Omental fat pad (tissue), 4 donors: ENCODE measurements at places on chromosomes 3 and 15. TPM values are rescaled to one million over a fixed set of nuclear protein-coding genes. Genes with fewer than 3 reads are reported as not detected.

The AEN gene
- 7.6 TPM for total RNA-seq

The ADAM10 gene
- 51.6 TPM for total RNA-seq

The SUCNR1 gene
- total RNA-seq: 2.6 TPM

The IL17RE gene
- total RNA-seq: 11.8 TPM

The TGM5 gene
- total RNA-seq: 0.28 TPM

The DUOX1 gene
- total RNA-seq: 6.9 TPM

The SLC51A gene
- not detected for total RNA-seq

DNA sequence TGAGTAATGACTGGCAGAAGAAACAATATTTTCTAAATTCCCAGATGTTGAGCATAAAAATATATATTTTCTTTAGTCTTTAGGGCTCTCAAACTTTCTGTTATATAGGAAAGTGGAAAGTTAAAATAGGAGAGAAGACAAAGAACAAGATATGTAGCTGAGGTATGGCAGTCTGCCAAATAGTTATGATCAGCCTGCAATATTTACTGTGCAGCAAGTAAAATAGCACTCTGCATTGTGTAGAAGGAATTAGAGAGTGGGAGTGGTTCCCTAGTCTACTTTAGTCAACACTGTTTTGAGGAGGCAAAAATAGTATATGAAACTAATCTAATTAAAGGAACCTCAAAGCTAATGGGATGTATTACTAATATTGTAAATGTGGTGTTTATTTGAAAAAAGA, 978.1 kb upstream of the ALCAM start:
- no peak for DNase-seq

GRCh38 chr3:57815036-57815435, 58.9 kb downstream of the SLMAP start:
- no peak for DNase-seq

GRCh38 chr15:65401611-65402240, 21.0 kb downstream of the IGDCC4 start:
- DNase-seq: no peak

DNA sequence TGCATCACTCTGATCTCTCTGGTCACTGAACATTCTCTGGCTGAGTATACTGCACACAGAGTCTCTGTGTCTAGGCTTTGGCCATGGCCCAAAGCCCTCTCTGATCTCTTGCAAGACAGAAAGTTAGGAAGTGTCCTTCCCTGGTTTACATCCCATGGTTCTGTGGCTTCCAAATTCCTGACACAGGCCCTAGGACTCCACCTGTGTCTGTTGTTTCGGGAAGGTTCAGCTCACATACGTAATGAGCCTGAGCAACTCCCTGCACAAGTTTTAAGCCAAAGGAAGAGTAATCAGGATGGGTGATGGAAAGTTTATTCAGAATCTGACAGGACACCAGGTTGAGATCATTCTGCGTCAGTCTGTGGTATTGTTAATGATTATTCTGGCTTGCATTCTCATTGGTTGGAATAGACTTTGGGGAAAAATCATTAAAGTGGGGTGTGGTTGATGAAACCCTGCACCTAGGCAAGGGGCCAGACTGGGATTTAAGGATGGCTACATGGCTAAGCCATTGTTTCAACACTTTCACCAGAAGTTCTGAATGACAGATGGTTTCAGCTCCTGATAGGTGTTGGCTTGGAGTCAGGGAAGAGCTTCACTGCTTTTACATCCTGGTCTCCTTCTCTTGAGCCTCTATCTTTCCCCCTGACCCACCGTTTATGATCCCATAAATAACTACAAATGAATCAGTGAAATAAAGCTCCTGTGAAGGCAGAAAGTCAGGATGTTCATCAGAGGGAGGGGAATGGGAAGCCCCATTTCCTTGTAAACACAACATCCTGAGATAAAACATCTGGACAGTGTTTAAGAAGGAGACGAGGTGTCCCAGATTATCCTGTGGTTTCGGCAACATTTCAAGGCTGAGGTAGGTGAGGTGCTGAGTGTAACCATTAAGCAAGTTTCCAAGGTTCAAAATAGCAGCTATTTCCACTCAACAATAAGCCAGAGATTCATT, 14.1 kb downstream of the LCMT2 start:
- no peak for DNase-seq

- DNase-seq: no peak
These were observed 654 bp downstream of the RUBCN start for GRCh38 chr3:197736010-197736490.

DNA sequence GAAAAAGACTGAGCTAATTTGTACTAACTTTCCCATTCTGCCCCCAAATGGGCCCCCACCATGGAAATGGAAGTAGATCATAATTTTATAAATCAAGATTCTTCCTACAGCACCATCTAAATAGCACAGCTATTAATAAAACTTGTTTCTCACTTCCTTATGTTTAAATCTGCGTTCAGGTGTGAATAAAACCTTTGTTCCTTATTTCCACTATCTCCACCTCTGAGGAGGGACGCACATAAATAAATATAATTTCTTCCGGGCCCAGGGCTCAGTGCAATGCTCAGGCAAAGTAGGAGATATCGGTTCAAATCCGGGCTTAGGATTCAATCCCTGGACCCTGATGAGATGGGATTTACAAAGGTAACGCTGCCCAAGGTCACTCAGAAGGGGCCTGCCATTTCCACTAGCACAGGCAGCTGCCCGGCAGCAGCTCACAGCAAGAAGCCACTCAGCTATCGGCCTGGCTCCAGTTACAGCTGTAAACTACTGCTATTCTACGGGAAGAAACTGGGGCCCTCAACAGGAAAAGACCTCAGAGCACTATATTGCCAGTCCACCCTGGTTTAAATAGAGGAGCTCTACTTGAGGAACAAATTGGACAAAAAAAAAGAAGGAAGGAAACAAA, 52.5 kb downstream of the FOXP1 start:
- no peak for DNase-seq

DNA sequence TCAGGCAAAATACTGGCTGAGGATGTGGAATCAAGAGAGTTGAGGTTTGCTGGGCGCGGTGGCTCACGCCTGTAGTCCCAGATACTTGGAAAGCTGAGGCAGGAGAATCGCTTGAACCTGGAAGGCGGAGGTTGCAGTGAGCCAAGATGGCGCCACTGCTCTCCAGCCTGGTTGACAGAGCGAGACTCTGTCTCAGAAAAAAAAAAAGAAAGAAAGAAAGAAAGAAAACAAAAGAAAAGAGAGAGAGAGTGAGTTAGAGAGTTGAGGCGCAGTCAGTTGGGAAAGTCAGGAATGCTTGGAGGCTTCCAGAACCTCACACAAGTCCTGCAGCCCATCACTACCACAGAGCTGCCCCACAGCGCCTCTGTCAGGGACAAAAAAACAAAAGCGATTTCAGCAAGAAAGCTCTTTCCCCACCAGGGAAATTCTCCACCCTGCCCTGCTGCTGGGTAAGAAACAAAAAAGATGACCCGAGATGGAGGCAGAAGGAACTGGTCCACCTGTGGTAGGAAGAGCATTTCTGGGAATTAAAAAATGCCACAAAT, 13.8 kb downstream of the HDC start:
- no peak for DNase-seq

DNA sequence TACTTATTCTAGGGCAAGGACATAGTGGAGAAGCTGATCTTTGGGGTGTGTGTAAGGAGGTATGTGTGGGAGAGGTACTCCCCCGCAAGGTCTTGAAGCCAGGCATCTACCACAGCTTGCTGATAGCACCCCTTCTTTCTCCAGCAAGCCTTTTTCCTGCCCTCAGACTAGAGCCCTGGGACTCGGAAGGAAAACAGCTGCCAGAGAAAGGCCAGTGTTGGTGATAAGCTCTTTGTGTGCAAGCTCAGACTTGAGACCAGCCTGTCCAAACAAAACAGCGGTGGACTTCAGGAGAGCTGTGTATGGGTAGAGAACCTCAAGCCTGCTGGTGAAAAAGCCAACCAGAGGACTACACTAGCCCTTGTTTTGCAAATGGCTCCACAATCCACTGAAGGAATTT, 1028.6 kb downstream of the MCTP2 start:
- DNase-seq: no peak

DNA sequence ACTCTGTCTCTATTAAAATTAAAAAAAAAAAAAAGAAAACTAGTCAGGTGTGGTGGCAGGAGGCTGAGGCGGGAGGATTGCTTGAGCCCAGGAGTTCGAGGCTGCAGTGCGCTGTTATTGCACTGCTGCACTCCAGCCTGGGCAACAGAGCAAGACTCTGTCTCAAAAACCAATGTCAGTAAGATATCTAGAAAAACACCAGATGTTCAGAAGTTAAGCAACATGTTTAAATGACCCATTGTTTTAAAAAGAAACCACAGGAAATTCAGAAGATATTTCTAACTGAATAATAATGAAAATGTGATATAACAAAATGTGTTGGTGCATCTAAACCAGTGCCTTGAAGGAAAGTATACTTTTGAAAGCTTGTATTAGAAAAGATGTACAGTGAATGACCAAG, 203.4 kb upstream of the CGNL1 start:
- DNase-seq: no peak

- no peak for DNase-seq
These were observed 122.2 kb downstream of the ANXA2 start for GRCh38 chr15:60275624-60276023.

- DNase-seq: no peak
These were observed 381.2 kb upstream of the WNT5A start for GRCh38 chr3:55868347-55868746.

GRCh38 chr3:57787867-57788623, 31.9 kb downstream of the SLMAP start:
- no peak for DNase-seq

- DNase-seq: no peak
These were observed 61.9 kb upstream of the RASGRP1 start for GRCh38 chr15:38626443-38627050.

DNA sequence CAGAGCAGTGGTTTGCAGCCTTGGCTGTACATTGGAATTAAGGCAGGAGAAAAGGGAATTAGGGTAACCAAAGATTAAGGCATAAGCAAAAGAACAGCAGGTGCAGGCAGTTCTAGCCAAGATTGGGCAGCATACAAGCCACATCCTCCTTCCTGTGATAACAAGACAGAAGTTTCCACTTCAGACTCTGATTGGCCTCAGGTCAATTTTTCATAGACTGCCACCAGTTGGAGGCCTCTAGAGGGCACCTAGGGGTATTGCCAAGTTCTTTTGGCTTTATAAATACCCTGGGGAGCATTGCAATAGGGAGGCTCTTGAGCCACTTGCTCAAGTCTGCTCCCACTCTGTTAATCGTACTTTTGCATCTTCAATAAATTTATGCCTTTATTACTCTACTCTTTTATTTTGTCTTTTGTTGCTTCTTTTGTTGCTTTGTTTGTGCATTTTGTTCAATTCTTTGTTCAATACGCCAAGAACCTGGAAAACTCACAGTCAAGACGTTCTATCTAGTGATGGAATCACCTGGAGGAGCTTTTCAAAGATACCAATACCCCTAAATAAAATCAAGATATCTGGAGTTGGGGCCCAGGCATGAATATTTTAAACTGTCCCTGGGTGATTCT, 32.2 kb upstream of the FMN1 start:
- no peak for DNase-seq

DNA sequence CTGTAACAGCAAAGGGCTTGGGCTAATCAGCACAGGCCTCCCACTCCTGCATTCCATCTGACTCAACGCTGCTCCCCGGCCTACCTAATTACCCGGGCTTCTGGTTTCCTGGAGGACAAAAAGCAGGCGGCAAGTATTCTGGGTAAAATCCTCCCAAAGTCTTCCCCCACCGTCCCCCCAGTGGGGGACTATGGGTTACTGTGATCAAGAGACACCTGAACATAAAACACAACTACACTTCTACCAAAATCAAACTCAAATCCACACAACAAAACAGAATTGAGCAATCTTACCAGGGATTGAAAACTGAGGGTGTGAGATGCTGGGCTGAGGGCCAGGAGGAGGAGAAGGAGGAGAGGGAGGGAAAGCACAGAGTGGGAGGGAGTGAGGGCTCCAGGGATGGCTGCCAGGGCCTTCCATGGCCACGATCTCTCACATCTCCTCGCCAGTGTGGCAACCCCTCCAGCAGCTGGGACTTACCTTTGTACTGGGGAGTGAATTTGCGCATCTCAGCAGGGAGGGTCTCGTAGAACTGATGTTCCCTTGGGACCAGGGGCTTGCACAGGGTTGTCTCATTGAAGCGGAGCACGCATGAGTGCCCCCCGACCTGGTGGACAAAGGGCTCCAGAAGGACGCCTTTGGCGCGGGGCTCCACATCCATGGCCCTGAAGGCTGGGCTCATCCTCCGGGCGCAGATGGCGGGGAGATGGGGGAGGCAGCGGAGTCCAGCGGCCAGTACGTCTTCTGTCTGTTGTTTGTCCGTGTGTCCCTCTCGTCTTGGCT, 9.1 kb upstream of the NCKIPSD start:
- DNase-seq: no peak

- no peak for DNase-seq
These were observed 301.4 kb downstream of the PTPRG start for GRCh38 chr3:61862614-61863289.

GRCh38 chr15:50224606-50225005, 40.9 kb downstream of the HDC start:
- DNase-seq: no peak

DNA sequence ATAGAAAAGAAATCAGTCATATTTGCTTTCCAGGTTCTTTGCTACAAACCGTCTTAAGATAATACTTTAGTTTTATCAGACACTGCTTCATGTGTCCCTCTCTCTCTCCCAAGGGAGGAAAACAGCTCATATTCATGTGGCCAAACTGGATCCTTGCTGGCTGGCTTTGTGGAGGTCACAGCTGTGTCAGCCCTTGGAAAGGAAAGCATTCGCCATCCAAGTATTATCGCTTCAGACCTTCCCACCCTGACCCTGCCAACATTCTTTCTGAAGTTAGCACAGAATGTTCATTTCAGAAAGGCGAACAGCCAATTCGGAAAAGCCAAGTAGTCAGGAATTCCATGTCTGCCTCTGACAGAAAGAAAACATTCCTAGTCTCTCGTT, 213.6 kb downstream of the FEZF2 start:
- DNase-seq: no peak

DNA sequence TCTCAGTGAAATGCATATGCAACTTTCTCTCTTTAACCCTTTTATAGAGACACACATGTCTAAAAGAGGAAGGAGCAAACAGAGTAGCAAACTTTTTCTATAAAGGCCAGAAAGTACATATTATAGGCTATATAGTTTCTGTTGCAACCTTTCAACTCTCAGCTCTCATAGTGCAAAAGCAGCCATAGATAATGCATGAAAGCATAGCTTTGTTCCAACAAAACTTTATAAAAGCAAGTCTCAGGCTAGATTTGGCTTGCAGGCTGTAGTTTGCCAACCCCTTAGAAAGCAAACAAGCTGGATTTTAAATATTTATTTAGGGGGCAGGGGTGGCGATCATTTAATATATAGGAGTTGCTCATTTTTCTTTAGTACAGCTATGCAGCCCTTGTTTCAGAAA, 193.1 kb upstream of the LRRFIP2 start:
- no peak for DNase-seq

DNA sequence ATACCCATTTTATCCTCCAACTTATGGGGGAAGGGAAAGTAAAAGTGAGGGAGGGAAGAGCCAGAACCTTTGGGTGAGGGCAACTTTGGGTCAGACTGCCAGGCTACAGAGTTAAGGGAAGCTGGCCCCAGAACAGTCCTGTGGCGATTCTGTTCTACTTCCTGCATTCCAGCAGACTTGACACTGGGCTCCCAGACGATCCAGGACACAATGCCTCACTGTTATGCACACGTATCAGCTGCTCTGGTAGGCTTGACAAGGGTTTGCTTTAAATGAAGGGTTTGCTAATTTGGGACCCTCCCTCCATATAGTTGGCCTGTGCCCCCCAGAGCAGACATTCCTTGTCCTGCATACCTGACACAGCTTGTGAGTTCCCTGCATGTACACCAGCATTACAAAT, 10.7 kb downstream of the GORASP1 start:
- DNase-seq: no peak
